ENCODE measurements at places on chromosomes 4 and X. TPM values are rescaled to one million over a fixed set of nuclear protein-coding genes. Genes with fewer than 3 reads are reported as not detected.

The MAGEA2 gene
- total RNA-seq: not detected

The GAB3 gene
- 1.4 TPM for total RNA-seq

DNA sequence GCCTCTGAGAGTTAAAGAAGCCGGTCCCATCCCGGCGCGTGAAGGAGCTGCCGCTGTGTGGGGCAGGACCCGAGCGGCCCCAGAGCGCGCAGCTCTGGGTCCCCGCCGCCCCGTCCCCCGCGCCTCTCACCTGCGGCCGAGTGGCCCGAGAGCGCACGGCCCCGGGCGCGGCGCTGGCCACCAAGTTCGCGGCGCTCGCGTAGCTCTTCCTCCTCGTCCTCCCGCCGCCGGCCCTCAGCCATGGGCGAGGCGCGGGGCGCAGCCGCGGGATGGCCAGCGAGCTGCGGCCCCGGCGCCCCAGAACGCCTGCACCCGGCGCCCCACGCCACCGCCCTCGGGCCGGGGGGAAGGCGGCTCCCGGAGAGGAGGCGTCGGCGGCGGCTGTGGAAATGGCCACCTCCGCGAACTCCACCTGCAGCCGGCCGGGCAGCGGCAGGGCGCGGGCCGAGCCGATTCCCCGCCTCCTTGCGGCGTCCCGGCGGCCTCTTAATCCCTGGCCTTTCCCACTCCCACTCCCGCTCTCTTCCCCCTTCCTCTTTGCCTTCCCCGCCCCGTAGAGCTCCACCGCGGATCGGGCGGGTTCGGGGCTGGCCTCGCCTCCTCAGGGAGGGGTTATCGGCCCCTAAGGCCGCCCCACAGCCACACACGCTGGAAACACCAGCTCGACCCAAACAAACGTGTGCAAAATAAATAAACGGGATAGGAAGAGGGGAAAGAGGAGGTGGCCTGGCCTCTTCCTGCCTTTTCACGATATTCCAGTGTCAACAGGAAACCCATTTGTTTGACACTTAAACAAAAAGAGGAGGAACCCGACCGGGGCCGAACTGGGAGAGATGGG, at the start of gene SH3D19:
Gene SH3D19, minus strand, starts transcription at position 495 of the 838 bp plus-strand sequence. Its CDS starts 253 bp downstream, at position 242.
- peak; percentile 33 for DNase-seq

DNA sequence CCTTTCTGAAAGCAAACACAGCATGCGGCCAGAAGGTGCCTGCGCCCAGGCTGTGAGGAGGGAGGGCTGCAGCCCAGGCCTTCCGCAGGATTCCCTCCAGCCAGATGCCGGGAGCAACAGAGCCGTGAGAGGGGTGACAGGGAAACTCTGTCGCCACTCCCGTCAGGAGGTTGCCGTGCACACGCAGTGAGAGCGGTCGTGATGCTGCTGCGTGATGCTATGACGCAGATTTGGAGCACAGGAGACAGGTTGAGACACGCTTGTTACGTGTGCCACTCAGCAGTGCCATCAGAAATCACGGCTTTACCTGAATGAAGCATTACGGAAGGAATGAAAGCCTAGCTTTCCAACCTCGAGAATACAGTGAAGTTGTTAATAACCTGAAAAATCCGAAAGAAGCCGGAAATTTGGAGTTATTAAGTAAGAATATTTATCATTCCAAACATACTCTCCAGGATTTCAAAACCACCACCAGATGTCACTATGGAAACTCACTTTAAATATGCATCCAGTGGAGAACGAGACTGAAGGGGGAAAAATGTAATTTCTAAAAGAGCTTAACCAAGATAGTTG, 54.4 kb downstream of the FAT1 start:
- DNase-seq: no peak
